ENCODE measurements at places on chromosomes 4 and X.

- no peak for DNase-seq
Observed at GRCh38 chrX:143854006-143854405, 29.9 kb upstream of the UBE2NL start.

DNA sequence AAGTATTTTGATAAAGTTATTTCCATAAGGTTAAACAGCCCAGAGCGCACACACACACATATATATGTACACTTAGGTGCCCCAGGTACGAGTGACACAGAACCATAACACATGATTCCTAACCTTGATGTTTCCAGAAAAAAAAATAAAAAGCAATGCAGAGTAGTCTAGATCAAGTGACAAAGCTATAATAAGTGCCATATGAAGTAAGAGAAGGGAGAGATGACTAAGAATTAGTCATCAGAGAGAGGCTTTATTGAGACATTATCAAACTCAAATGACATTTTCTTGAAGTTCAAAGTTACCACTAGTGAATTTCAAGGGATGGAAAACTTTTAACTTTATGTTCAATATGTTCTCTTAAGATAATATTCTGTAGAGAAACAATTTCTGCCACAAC is 215.0 kb downstream of the HTR2C start:
- no peak for DNase-seq

DNA sequence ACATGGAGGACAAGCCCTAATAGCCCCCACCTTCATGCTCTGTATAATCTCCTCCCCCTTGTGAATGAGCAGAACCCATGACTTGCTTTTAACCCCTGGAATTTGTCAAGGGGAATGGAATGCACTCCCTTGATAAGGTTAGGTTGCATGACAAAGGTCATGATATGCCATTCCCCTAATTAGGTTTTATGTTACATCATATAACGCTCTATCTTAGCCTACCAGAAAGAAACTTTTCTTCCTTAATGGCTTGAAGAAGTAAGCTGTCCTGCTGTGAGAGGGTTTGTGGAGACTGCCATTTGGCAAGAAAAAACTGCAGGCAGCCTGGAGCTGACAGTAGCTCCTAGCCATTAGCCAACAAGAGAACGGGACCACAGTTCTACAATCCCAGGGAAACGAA is 399.8 kb upstream of the MAD2L1 start:
- DNase-seq: no peak

GRCh38 chrX:4932790-4933189 is 1219.3 kb upstream of the PRKX start:
- DNase-seq: no peak

DNA sequence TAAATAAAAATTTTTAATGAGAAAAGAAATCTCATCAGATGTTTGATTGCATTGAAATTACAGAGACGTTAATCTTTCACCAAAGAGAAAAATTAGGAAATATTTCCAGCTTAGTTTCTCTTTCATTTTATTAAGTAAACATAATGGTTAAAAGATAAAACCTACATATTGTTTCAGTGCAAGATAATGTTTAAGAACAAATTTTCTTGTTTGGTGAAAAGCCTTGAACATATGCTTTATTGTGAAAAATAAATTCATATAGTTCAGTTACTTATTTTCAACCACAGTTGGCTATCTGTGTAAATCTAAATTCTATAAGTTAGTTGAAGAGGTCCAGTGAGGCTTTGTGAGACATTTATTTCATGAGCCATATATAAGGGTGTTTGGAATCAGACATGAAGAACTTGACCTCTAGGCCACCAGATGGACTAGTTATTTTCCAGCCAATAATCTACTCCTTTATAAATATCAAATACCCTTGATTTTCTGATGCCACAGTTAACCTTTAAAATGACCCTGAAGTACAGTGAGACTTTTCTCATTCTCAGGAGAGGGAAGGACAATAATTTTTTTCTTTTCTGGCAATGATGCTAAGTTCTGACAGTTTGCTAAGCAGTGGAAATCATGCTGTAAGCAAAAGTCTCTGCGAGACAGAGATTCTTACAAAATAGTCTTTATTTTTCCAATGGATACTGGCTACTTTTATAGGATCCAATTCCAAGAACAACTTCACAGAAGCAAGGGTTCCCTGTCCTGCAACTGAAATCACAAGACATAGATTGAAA is 2.5 kb downstream of the ARSJ start:
- DNase-seq: no peak

GRCh38 chr4:169115897-169116254 is 105.8 kb upstream of the CBR4 start:
- DNase-seq: no peak

DNA sequence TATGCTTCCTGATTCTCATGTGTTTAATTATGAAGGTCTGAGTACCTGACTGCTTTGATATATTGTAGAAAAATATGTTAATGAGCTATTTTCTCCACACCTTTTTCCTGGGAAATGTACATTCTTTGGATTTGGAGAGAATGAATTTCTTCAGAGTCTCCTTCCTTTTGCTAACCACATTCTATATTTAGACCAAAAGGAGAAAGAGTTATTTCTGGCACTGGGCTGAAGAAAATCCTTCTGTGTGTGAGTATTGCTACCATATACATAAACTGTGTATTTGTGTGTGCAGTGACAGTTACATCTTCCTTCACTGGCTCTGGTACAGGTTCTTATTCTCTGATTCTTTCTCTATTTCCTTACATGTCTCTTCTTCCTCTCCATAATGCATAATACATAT is 44.5 kb upstream of the PGRMC2 start:
- no peak for DNase-seq

GRCh38 chr4:7632341-7632740 is 197.6 kb upstream of the PSAPL1 start:
- no peak for DNase-seq

DNA sequence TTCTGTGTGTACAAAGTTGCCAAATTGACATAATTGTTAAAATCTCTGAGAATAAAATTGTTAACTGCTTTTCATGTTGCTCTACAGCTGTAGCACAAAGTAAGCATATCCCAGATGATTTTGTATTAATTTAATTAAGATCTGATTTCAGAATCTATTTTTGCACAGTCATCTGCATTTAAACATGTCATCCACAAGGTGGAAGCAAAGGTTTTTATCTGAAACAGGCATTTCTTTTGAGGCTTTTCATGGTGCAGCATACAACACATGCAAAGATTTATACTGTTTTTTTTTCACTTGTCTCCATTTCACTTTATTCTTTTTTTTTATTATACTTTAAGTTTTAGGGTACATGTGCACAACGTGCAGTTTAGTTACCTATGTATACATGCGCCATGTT is 51.2 kb downstream of the GC start:
- no peak for DNase-seq

GRCh38 chrX:115940348-115940747 is 230.2 kb upstream of the AGTR2 start:
- no peak for DNase-seq

GRCh38 chr4:113880240-113881028 is 99.0 kb downstream of the ARSJ start:
- DNase-seq: no peak

- DNase-seq: no peak
Observed at GRCh38 chr4:15805583-15806517, 27.7 kb downstream of the CD38 start.

DNA sequence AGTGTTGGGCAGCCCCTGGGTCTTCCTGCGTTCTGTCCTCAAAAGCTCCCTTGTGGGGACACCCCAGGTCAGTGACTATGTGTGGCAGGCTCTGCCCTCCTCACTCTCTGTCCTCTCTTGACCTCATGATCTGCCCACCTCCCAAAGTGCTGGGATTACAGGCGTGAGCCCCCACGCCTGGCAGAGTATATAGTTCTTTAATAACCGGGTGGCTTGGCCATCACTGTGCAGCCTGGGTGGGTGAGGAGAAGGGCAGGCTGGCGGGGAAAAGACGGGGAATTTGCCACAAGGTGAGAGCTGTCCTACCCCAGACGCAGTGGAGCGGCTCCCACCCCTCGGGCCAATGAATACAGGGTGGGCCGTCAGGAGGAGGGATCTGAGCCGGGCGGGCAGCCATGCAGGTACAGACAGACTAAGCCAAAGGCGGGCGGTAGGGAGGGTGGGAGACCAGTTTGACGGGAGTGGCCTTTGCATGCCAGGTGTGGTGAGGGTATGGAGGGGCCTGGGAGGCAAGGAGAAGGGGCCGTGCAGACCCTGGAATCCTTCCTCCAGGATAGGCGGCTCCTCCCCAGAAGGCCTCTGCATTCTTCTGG is 2.5 kb downstream of the SH3BP2 start:
- DNase-seq: no peak

- DNase-seq: no peak
Observed at GRCh38 chr4:112063260-112063659, 82.0 kb upstream of the FAM241A start.

- DNase-seq: no peak
Observed at GRCh38 chr4:172377486-172378140, 564.4 kb downstream of the GALNTL6 start.

DNA sequence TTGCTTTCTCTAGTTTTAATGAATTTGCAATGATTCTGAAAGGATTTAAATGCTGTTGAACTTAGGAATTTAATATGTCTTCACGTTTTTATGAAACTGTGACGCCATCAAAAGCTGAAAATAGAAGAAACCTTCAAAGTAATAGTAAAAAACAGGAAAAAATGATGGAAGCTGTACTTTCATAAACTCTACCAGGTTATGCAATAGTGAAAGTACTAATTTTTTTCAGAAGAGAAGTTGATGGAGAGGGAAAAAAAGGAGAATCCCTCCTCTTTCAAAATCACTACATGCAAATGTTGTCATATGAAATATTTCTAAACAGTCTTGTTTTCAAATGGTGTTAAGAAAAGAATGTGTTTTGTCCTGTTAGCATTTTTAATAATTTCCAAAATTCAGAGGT is 73.6 kb downstream of the ZNF330 start:
- no peak for DNase-seq

DNA sequence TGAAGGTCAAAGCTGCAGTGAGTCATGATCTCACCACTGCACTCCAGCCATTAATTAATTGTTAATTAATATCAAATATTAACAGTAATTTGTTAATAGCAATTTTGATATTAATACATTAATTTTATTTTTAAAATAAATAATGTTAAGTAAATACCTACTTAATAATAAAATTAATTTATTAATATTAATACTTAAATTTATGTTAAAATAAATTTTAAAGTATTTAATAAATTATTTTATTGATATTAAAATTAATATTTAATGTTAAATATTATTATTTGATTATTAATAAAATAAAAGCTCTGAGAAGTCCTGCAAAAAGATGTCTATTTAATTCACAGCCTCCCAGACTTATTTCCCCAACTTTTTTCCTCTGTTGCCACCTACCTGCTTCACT is 25.1 kb upstream of the TRIM2 start:
- no peak for DNase-seq

DNA sequence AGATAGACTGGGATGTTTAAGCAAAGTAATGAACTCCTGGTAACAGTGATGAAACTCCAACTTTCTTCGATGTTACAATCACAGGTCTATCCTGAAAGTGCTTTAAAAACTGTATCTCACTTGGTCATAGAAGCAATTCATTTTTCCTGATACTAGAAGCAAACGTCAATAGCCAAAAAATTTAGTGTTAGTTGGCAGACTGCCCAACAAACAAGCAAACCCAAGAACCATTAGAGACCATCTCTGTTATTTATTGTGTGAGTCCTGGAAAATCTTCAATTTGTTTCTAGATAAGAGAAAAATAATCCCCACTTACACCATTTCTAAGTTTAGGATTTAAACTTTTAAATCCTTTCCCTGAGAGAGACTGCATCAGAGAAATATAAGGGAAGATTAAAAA is 553.9 kb downstream of the INPP4B start:
- DNase-seq: no peak

- no peak for DNase-seq
Observed at GRCh38 chrX:69412661-69413060, 91.5 kb upstream of the NALF2 start.

DNA sequence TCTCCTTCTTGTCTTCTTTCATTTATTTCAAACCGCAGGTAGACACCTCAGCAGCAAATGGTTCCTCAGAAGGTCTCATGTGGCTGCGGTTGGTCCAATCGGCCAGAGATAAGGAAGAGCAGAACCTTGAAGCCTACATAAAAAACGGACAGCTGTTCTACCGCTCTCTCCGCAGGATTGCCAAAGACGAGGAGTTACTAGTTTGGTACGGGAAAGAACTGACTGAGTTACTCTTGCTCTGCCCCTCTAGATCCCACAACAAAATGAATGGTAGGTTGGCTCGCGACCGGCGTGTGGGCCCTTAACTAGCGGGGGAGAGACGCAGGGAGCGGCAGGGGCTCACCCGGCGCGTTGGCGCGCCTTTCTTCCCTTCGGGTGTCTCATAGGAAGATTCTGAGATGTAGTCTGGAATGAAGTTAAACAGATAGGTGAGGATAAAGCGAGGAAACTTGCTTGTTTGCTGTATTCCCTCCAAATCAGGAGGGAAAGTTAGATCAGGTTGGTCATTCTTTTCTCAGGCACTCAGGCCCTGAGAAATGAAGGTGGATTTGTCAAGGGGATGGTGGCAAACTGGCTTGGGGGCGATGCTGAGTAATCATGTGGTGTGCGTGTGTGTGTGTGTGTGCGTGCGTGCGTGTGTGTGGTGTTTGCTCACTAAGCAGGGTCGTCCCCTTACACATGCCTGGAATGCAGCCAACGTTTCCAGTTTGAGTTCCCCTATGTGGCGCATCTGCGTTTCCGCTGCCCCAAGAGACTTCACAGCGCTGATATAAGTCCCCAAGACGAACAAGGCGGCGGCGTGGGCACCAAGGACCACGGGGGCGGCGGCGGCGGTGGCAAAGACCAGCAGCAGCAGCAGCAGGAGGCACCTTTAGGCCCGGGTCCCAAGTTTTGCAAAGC is 4.2 kb downstream of the PRDM8 start:
- peak; percentile 46 for DNase-seq

GRCh38 chr4:47646372-47646771 is 161.3 kb downstream of the ATP10D start:
- no peak for DNase-seq

- DNase-seq: no peak
Observed at GRCh38 chr4:68291256-68291655, 45.8 kb upstream of the TMPRSS11B start.

- no peak for DNase-seq
Observed at GRCh38 chr4:55336138-55337034, 9.7 kb upstream of the SRD5A3 start.

DNA sequence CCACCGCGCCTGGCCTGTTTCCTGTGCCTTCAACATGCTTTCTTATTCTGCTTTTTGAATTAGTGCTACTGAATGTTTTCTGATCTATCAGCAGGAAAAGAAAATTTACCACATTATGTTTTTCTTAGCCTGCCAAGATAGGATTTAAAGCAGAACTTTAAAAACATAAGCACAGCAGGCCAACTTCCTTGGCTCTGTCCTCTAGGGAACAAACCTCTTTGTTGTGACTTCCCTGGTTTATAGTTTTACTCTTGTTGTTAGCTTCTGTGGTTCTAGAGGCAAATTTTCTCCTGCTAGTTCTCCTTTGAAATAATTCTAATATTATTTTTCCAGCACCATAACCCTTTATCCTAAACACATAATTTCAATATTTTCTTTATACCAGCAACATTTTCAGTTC is 605.1 kb downstream of the ADGRL3 start:
- DNase-seq: no peak
